Upper lobe of left lung (tissue), 6 donors: ENCODE measurements at places on chromosomes 11 and 22.

DNA sequence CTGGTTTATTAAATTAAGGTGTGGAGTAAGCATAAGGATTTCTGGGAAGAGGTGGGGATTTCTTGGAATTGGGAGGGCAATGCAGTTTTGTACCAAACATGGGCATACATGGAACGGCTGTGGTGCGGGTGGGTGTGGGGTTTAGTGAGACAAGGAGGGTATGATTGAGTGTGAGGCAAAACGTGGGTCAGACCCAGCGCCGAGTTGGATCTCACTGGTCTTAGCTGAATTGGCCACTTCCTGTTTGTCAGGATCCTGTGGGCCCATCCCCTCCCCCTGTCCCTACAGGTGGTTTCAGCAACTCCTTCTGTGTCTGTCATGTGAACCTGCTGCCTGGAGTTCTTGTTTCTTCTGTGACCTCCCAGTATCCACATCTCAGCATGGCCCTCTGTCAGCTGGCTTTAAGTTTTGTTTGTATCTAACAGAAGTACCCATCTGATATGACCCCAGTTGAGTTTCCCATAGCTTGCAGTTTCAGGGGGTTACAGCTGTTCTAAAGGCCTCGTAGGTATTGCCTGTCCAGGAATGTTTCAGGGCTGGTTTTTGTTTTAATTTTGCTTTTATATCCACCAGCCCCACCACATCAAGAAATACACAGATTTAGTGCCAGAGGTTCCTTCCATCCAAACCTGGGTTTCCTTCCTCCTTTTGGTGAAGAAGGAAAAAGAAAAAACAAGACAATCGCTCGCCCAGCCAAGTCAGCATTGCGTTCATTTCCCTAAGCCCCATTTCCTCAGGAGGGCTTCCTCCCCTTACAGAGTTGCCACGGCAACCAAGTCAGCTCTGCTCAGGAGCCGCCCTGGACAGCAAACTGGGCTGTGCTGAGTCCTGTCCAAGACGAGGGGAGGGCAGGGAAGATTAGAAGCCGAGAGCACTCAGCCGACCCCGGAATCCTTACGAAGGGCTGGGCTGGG lies 6.0 kb downstream of the APOL1 start:
- no peak for DNase-seq

- DNase-seq, result peak; percentile 69
These were observed 27.3 kb downstream of the CAPN1 start for GRCh38 chr11:65208785-65209710.

DNA sequence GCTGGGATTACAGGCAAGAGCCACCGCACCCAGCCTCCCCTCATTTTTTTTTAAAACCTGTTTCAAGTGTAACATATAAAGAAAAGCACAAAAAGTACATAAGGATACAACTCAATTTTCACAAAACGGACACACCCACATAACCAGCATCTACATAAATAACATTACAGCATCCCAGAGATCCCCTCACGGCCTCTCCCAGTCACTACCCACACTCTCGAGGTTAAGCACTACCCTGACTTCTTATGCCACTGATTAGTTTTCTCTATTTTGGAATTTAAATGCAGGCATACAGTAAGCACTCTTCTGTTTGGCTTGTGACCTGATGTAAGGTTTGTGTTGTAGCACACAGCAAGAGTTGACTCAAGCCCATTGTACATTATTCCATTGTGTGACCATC lies 82.5 kb downstream of the CLPB start:
- no peak for DNase-seq

GRCh38 chr11:69048031-69048693 lies 570 bp upstream of the TPCN2 start:
- DNase-seq, result no peak

DNA sequence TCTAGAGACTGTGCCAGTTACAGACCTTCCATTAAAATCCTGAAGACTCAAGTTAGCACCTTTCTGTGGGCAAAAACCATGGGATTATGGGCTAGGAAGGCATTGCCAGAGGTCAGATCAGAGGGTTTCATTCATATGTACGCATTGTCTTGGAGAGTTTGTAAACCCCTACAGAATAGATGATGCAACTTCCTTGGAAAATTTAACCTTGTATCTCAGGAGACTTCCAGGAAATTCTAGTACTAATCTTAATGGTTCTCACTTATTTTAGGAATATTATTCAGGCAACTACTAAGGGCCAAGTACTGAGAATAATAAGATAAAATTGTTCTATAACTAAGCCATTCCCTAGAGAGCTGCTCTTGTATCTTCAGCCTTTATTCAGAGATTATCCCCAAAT lies 6.9 kb downstream of the OLFML1 start:
- no peak for DNase-seq

DNA sequence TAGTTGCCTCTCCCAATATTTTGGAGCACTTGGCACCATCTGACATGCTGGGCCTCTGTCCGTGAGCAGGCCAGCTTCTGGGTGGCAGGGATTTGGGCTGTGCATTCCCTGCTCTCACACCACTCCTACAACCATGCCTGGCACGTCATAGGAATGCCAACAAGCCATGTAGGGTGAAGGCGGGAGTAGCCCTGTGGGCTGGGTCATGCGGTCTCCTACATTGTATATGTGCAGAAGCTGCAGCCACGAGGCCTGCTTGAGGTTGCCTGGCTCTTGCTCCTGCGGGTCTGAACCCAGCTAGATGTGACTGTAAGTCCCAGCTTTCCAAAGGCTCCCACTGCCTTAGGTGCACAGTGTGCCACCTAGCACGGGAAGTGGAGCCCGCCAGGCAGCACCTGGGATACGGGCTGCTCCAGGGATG lies 14.5 kb downstream of the MYEOV start:
- DNase-seq, result no peak
